ENCODE measurements at places on chromosomes 4 and X.

GRCh38 chr4:169823685-169824084, 65.9 kb upstream of the HPF1 start:
- no peak for DNase-seq

DNA sequence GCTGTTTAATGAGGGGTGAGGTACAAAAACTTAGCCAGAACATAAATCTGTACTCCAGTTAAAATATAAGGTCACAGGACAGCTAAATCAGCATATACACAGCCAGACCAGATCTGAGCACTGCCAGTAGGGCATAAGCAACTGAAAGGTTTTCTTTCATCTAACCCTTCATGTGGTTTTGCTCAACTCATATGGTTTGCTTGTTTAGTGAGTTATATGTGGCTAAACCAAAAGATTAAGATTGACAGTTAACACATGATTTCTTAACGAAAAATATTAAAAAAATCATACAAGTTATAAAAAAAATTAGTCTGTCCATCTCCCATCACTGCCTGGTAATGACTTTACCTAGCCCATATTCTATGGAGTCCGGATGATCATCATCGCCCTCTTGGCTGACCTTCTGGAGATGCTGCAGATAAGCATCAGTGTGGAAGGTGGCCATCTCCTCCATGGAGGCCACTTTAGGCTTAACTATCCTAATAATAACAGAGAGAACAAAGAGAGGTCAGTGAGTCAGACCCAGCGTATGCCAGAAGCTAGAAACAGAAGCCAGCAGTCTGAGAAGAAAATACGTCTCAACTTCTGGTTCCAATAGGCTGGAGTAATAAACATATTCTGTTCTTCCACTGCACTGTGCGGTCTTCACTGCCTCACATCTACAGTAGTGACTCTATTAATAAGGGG, 4.1 kb downstream of the HDAC8 start:
- DNase-seq: no peak

GRCh38 chr4:77662396-77662795, 56.8 kb downstream of the CXCL13 start:
- no peak for DNase-seq

DNA sequence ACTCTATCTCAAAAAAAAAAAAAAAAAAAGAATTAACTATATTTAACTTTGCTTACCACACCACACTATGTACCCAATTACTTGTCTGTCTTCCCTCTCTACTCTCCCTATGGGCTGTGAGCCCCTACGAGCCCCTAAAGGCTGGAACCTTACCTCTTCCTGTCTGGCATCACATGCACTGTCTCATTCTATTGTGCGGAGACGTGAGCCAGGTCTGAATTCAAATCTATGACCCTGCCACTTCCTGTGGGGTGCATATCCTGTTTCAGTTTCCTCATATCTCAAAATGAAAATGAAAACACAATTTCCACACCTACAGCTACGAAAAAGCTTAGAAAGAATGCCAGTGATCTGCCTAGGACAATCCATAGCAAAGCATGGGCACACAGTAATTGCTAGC, 42.9 kb upstream of the HS3ST1 start:
- DNase-seq: peak; percentile 5

GRCh38 chr4:173485164-173485563, 44.9 kb downstream of the HAND2 start:
- DNase-seq: no peak

- no peak for DNase-seq
Measured at GRCh38 chr4:56086073-56086541, 137.4 kb downstream of the CEP135 start.

GRCh38 chrX:123357941-123358340, 173.9 kb downstream of the GRIA3 start:
- no peak for DNase-seq

DNA sequence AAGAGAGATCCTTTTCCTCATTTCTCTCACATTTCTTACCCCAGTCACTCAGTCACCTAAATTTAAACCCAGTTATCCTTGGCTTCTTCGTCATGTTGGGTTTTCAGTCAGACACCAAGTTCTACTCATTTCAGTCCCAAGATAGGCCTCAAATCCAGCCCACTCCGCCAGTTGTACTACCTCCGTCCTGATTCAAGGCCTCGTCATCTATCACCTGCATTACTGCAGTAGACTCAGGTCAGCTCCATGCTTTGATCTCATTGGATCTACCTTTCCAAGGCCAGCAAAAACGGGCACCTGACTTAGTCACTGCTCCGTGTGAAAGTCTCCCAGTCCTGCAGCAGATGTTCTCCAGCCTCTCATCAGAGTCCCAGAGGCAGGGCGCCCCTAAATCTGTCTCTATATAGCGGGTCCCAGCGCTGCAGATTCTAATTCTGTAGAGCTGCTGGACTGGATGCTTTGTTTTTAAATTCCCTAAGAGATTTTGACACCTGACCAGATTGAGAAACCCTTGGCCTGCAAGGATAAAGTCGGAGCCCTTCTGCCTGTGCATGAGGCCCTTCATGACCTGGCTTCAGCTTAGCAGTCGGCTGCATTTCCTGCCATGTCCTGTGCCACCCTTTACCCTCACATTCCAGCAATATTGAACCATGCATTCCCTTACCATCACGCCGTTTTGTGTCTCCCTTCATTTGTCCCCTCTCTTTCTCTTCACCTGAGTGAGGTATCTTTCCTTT, 53.7 kb downstream of the ZFX start:
- DNase-seq: no peak

DNA sequence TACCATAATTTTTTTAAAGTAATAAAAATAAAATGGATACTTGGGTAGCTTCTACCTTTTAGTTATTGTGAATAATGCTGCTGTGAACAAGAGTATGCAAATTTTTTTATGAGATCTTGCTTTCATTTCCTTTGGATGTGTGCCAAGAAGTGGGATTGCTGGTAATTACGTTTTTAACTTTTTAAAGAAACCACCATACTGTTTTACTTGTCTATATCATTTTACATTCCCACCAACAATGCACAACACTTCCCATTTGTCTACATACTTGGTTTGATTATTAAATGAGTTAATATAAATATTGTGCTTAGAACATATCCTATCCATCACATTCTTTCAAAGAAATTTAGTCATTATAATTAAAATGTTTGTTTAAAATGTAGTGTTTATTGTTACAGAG, 3.9 kb upstream of the SULT1B1 start:
- no peak for DNase-seq

GRCh38 chr4:15352524-15352923, 75.3 kb upstream of the C1QTNF7 start:
- DNase-seq: no peak

- no peak for DNase-seq
Measured at GRCh38 chr4:104064646-104065577, 345.1 kb upstream of the TACR3 start.

- DNase-seq: no peak
Measured at GRCh38 chr4:5883916-5884315, 9.0 kb downstream of the CRMP1 start.

GRCh38 chrX:23317799-23318724, 16.6 kb upstream of the PTCHD1 start:
- DNase-seq: no peak

DNA sequence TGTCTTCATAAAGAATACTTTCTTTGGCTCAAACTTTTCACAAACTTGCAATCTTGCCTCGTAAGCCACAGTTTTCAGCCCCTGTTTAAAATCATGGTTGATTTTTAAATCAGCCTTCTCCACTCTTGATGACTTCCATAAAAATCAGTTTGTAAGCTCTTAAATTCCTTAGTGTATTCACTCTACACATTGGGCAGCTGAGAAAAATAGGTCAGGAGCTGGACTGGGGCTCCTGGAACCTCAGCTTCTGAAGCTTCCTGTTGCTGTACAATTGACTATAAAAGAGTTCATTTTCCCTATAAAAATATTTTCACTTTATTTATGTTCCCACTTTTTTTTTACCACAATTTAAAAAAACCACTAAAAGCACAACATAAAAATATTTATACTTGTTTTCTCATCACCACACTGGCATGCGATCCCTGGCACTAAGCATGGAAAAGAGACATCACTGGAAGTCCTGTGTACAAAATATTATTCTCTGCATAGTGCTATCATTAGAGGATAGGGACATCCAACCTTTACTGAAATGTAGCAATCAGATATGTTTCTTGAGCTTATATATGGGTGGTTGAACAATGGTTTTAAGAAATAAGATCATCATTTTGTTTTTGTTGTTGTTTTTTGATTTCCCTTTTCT, 345.7 kb downstream of the FBXO8 start:
- no peak for DNase-seq
